ENCODE measurements at places on chromosomes 3 and 15.

GRCh38 chr15:69994429-69995205, 103.1 kb downstream of the TLE3 start:
- no peak for DNase-seq

DNA sequence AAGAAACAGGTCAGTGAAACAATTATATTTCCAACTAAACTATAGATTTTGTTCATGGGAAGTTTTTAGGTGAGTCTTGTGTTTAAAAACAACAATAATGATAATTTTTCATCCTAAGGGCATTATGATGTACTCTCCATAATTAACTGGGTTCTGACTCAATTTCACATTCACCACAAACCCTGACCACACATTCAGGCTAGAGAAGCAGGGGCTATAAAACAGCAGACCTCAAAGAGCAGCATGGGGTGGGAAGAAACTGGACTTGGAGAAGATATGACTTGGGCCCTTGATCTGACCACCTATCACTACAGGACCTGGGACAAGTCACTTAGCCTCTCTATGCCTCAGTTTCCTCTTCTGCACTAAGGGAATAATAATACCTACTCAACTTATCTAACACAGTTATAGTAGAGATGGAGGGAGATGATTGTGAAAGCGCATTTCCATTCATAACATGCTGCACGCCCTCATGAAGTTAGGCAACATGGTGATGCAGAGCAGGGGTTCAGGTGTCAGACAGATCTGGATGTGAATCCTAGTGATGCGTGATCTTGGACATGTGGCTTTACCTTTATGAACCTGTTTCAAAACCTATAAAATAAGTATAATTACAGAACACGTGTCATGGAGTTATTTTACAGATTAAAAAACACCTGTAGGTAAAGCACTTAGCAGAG, 63.0 kb upstream of the ACP3 start:
- no peak for DNase-seq

DNA sequence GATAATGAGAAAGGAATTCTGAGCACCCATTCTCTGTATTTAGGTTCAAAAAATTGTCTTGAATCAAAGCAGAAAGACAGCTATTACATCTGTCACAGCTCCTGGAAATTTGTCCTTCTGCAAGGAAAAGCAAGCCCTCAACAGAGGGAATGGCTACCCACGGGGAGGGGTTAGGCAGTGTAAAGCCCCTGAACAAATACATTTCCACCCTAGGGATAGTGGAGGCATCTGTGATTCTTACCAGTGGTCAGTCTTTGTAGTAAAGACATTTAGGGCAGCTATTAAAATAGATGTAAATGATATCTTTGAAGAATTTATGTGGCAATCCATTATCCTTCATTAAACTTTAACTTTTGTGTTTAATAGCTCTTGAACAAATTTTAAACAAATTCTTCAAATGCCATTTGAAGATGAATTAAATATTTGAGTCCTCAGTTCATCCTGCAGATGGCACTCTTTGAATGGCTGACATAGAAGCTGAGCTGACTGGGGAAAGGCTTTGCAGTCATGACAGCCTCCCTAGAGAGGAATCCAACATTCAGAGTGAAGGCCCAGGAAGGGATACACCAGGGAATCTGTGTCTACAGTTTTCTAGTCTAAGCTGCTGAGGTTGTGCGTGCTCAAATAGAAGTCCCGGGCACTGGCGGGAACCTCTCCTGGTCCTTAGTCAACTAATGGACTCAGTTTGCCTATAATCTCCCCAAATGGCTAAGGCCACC, 359.7 kb upstream of the ROPN1 start:
- peak; percentile 22 for DNase-seq

- DNase-seq, result no peak
Measured at GRCh38 chr15:66029650-66030049, 160.4 kb downstream of the RAB11A start.

GRCh38 chr3:16251316-16252085, 13.2 kb downstream of the DPH3 start:
- DNase-seq, result no peak

GRCh38 chr3:148992027-148992634, 791 bp downstream of the GYG1 start:
- peak; percentile 68 for DNase-seq

- no peak for DNase-seq
Measured at GRCh38 chr15:71151081-71151480, 35.8 kb downstream of the THSD4 start.

GRCh38 chr3:50605901-50606326, 5.7 kb downstream of the CISH start:
- DNase-seq, result no peak

DNA sequence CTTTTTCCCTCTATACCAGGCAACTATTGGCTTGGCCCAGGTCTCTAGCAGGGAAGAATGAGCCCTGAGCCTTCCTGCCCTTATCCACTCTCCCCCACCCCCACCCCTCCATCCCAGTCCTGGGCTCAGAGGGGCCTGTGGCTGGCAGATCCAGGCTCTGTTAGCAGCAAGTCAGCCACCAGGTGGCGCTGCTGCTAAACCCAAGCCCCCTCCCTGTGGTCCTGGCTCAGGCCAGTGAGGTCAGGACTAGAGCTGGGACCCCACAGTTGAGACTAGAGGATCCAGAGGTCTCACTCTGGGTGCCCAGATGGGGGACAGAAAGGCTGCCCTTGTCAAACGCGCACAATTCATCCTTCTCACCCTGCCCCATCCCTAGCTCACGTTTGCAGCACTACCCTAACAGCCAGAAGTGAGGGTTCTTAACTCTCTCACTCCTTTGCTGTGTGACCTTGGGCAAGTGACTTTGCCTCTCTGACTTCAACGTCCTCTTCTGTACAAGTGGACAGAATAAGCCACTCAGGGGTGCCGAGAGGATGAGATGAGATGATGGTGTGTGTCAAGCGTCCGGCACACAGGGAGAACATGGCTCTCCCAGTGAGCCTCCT, 46.8 kb upstream of the SLC6A1 start:
- peak; percentile 70 for DNase-seq

GRCh38 chr15:91142106-91142744, 42.2 kb downstream of the SV2B start:
- DNase-seq, result peak; percentile 25

DNA sequence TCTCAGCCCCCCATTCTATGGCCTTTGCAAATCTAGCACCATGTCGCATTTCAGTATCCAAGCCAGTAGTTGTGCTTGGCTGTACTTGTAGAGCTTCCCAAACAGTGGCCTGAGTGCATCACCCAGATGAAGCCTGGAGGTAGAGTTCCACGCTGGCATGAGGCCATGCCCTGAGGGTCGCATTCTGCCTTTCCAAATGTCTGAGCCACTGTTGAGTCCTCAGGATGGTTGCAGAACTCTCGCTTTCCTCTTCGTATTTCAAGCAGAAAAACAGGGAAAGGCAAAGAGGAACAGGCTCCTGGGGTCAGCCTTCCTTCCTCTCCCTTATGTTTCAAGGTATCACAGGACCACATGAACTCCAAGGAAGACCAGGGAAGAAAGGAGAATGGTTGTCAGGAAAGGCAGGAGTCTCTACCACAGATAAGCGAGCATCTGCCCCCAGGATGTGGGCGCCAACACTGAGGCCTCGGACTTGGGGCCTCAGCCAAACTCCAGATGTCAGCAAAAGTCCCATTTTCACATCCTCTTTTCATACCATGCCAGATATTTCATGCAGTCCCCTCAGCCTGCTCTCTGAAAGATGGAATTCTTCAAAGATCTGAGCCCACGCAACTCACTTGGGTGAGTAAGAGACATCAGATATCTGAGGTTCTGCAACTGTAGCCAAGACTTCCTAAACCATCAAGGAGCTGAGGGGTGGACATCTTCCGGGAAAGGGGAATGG, 19.4 kb upstream of the PRR20G start:
- no peak for DNase-seq

DNA sequence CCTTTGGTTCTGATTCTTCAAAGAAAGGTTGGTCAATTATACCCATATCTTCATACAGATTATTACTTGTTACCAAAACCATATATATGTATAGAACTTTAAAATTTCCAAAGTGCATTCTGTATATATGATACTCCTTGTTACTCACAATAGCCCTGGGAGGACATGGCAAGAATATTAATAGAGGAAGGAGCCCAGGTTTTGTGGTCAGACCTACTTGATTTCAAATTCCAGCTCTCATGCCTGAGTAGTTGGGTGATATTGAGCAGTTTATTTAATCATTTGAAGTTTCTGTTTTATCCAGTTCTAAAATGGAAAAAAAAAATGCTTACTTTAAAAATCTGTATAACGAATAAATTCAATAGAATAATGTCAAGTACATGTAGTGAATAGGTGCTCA, 2.5 kb downstream of the IL1RAP start:
- no peak for DNase-seq

- DNase-seq, result no peak
Measured at GRCh38 chr3:98114264-98114663, 16.3 kb upstream of the OR5H1 start.

DNA sequence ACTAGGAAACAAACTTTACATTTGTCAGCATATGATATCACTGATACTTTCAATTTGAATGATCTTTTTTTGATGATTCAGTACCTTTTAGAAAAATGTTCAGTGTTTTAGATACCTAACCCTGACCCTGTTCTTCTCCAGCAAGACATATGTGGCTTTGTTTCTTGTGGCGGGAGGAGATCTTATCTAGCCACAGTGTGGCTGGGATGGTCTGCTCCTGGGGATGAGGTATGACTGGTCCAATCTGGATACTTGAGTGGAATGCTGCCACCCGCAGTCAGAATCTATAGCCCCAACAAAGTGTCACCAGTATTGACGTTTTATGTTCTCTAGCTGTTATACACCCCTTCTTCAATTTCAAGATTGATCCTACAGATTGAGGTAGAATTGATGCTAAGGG, 439.0 kb upstream of the GOLIM4 start:
- DNase-seq, result no peak

DNA sequence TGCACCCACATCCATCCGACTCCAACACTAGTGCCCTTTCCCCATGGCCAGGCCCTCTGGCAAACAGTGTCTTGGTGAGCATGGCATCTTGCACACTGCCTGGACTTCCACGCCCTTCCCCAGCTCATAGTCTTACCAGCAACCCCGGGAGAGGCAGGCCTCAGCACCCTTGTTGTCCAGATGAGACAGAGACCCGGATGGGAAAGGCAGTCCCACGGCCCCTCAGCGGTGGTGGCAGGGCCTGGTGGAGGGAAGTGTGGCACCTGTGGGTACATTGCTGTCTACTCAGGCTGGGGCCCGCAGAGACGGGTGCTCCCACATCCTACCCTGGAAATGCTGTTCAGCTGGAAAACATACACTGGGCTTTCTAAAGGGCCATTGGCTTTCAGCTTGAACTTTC, 28.4 kb downstream of the HDAC11 start:
- DNase-seq, result no peak

DNA sequence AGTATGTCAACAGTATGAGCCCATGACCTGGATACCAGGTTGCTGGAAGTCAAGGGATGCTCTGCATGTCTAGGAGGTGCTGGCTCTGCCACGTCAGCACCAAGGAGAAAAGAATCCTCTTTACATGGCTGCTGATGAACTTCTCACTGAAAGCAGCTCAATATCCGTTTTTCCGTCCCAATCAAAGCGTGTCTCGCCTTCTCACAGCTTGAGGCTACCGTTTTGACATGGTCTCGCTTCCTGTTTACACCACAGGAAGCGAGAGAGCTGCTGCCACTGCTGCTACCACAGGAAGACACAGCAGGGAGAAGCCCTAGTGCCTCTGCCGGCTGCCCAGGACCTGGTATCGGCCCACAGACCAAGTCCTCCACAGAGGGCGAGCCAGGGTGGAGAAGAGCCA, 27.3 kb downstream of the STARD5 start:
- no peak for DNase-seq

DNA sequence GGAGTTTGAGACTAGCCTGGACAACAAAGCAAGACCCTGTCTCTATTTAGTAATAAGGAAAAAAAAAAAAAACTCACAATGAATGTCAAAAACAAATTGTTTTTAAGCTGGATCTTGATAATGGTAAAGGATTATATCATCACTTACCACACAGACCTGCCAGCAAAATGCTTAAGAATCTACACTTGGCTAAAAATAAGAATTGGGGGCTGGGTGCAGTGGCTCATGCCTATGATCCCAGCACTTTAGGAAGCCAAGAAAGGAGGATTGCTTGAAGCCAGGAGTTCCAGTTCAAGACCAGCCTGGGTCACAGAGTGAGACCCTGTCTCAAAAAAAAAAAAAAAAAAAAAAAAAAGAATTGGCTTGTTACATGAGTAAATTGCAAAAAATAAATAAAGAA, 31.0 kb downstream of the ACAP2 start:
- no peak for DNase-seq

- no peak for DNase-seq
Measured at GRCh38 chr15:75693501-75694240, 19.0 kb downstream of the CSPG4 start.

GRCh38 chr3:192449036-192449435, 278.3 kb downstream of the FGF12 start:
- peak; percentile 41 for DNase-seq

- no peak for DNase-seq
Measured at GRCh38 chr3:171812811-171813210, 2.5 kb upstream of the PLD1 start.

All from Calu3 (cell line).